ENCODE measurements at places on chromosomes 1 and 21.

- DNase-seq: no peak
Measured at GRCh38 chr1:225044258-225044657, 114.8 kb downstream of the DNAH14 start.

DNA sequence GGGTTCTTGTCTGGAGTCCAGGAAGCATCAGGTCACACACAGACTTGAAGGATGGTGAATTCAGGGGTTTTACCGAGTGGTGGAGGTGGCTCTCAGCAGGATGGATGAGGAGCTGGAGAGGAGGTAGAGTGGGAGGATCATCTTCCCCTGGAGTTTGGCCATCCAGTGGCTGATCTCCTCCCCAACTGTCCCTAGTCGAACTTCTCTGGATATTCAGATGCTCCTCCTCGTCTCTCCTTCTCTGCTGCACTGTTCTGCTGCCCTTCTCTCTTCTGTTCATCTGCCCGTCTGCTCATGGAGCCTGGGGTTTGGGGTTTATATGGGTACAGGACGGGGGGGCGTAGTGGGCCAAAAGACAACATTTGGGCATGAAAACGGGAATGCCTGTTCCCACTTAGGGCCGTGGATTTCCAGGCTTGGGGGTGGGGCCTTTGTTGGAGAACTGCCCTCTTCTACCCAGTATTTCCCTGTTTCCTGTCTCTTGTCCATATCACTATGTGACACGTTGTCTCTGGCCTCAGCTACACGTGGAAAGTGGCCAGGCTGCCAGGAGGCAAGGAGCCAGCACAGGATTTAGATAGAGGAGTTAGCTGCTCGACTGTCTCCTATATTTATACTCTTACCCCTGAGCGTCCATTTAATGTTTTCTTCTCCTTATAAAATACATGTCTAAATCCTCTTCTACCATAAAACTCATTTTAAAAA, 76.7 kb downstream of the SIPA1L2 start:
- DNase-seq: no peak

DNA sequence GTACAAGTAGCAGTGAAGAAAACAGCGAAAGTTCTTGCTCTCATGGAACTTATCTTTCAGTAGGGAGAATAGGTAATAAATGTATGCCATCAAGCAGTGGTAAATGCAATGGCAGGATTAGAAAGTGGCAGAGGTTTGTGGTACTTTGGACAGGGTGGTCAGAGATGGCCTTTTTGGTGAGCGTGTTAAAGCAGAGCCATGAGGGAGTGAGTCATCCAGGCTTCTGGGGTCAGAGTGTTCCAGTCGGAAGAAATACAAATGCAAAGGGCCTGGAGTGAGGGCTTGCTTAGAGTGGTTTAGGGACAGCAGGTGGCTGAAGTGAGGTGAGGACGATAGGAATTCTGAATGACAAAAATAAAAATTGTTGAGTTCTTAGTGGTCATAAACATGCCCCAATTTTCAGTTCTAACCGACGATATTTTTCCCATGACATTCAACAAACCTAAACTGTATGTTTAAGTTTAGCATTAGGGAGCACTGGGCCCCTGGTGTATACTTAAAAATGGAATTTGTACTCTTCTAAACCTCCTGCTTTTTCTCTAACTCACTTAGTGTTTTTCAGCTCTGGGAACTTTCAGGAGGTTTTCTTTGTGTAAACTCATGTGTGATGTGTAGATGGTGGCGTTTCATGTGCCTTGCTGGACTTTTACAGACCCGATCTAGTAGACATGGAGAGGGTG, 78.2 kb downstream of the MACF1 start:
- DNase-seq: no peak

GRCh38 chr1:59223989-59224634, 72.8 kb upstream of the FGGY start:
- no peak for DNase-seq

GRCh38 chr21:33078907-33079582, 9.1 kb downstream of the OLIG1 start:
- DNase-seq: no peak

GRCh38 chr1:218439541-218440295, 94.6 kb downstream of the TGFB2 start:
- DNase-seq: no peak

DNA sequence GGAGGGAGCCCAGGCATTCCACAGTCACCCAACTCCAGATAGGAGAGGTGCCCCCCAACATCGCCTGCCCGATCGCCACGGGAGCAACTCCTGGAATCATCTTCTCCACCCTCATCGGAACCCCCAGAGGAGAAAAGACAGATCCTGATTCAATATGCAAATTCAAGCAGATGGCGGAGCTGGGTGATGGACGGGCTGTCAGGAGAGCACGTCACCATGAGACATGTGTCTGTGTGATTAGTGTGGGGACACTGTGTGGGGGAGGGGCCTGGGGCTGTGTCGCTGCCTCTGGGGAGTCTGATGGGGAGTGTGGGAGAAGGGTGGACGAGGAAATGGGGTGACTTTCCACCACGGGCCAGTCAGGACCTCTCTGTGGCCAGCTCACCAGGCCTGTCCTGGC, 90.2 kb upstream of the CSF3R start:
- no peak for DNase-seq

DNA sequence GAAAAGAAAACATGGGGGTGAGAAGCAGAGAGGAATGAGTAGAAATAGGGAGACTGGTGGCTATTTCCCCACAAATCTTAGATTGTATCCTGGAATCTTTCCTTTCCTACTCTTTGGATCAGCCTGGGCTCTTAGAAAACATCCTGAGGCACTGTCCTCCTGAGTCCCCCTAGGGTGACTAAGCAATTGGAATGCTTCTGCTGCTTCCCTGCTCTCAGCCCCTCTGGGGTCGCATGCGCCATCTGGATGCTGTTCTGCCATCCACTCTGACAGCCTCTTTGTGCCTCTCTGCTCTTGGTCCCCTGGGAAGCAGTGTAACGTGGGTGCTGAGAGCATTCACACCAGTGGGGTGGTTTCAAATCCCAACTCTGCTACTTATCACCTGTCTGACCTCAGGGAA, 443.0 kb downstream of the SIPA1L2 start:
- DNase-seq: peak; percentile 75

DNA sequence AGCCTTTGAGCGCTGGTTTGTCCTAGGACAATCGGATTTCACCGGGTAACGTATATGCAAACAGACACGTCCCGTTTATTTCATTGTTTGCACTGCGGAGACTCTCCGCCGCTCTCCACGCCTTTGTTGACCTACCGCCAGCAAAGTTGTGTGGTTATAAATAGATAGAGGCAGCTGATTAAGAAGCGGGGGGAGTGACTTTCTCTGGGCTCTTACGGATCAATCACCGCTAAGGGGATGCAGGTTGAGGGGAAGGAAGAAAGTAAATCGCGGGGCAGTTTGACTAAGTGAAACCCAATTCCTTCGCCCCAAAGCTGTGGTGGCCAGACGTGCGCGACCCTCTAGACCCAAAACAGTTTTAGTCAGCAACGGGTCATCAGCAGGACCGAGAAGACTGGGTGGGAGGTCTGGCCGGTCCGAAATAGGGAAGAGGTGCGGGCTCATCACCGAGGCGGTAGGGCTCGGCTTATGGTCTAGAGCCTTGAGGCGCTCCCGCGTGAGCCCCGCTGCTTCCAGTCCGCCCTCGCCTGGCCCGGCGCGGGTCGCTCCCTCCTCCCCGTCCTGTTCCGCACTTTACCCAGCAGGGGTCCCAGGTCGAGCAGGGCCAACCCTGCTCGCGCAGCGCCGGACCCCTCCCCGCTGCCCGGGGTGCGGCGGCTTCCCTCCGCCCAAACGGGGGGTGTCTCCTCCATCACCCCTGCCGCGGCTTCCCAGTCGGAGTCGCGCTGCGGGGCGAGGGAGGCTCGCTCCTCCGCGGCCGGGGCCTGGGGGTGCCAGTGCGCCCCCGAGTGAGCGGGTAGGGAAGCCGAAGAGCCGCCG, 120.8 kb upstream of the RRP15 start:
- peak; percentile 90 for DNase-seq

GRCh38 chr1:190494451-190494850, 16.8 kb upstream of the BRINP3 start:
- DNase-seq: no peak

- DNase-seq: no peak
Measured at GRCh38 chr1:77489910-77490309, 192.5 kb downstream of the ZZZ3 start.

DNA sequence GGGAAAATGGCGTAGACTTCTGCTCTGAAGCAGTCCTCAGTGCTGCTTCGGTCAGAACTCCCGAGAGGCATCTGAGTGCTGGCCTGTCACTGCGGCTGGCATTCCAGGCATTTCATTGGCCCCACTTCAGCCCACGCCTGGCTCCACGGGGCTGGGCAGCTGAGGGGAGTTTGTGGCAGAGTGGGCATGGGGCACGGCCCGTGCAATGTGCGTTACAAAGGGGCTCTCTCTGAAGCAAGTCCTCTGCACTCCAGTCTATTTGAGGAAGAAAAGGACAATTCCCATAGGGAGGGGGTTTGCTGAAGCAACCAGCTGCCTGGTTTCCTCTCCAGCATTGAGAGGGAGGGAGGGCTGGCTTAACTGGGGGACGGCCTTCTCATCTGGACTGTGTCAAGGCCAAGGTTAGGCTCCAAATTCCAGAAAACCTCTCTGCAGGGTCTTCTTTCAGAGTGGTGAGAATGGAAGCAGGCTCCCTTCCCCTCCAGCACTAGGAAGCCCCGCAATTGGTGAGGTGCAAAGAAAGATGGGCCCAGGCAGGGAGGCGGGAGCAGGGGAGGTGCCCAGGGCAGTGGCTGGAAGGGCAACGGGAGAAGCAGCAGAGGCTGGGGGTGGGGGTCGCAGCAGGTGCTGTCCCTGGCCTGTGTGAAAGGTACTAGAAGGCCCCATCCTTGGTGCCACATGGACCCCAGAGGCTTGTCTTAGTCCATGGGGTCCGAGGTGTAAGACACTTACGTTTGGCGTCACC, 21.1 kb upstream of the GPR157 start:
- no peak for DNase-seq

DNA sequence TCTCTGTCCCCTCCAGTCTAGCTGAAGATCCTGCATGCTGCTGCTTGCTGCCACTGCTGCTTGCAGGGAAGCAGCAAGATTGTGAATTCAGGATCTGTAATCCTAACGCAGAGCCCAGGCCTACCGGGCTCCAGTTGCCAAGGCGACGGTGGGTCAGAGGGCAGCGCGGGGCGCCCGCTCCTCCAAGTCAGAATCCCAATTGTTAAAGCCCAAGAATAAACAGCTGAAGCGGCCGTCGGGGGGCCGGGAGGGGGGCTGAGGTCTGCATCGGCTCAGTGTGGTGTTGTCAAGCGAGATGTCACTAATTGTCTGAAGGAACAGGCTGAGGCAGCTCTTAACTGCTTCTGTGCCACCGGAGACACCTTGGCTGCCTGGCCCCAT, 36.8 kb downstream of the AHDC1 start:
- no peak for DNase-seq

GRCh38 chr1:28309702-28310101, 19.1 kb upstream of the MED18 start:
- DNase-seq: no peak

DNA sequence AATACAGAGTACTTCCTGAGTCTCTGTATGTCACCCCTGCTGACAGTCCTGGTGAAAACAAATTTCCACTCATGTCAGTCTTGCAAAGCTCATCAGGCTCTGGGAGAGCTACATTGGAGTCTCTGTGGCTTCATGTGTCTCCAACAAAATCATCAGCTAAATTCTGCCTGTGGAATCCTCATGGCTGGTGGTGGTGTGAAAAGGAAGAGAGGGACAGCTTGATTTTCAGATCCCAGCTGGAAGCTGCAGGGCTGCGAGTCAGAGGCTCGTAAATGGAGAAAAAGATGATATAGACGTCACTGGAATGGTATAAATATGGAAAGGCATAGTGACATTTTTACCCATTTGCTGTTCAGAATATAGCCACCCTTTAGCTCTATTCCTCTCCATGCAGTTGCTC, 150.2 kb downstream of the ASTN1 start:
- no peak for DNase-seq

DNA sequence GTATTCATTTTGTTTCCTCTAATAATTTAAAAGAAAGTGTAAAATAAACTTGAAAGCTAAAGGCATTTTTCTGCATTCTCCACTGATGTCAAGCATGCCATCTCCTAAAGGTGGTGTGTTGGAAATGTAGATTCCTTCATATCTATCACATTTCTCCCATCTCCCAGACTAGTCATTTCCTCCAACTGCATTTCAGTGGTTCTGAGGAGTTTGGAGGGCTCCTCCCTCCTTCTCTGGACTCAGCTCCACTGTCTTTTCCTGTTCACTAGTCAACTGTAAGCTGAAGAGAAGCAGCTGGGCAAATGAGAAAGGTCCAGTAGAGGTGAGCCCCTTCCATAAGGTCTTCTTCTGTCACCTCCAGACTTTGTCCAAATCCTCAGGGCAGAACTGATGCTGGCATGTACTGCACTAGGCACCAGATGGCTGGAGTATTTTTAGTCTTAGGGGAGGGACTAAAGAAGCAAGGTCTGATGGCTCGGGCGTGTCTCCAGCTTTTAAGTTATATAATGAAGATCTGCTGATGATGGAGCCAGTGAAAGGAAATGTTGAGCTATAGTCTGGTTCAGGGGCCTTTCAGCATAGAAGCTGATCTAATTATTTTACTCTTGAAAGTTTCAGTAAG, 186.1 kb downstream of the NTNG1 start:
- peak; percentile 82 for DNase-seq

DNA sequence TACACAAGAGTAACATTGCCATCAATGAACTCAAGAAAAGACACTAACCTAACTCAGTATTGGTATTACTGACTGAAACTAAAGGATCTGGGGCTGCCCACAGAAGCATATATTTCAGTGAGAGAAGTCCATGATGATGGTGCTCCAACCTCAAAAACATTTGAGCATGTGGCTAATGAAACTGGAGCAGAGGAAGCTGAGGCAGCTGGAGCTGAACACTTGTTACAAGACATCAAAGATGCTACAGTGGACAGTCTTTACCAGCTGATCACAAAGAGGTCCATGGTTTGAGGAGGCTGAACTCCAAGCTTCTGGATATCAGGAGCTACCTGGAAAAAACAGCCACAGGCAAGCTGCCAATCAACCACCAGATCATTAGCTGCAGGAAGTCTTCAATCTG, 42.2 kb upstream of the TTC39A start:
- no peak for DNase-seq

DNA sequence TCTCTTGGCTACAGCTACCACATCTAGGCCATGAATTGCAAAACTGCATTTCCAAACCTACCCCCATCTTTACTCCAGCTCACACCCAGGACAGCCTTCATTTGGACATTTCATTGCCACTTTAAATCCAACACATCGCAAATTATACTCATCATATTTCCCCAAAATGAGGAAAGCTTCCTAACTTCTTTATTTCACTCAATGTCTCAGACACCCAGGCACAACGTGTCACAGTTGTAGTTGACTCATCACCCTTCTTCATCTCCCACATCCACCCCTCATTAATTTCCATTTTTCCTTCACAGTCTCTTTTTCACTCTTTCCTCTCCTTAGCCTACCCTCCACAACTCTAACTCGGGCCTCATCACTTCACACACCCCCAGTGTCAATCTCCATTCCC, 6.7 kb downstream of the OTUD7B start:
- DNase-seq: no peak

All from NCI-H1694 (cell line).